Iris pigment epithelial cell (primary cell): ENCODE measurements at places on chromosomes 7 and 10.

DNA sequence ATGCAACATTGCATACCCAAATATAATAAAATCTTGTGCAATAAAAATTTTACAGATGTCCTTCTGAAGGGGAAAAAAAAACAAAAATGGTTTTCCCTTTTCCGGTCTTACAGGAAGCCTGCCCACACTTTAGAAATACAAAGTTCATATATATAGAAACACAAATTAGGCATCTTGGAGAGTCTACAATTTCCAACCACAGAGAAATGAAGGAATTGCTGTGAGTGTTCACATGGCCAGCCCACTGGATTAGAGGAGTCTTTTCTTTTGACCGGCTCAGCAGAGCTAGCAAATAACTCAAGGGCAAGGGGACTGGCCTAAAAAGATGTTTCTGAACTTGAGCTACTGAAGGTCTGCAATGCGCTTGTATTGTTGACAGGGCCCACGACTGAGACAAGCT is 92.4 kb downstream of the GLI3 start:
- DNase-seq: peak; percentile 78

DNA sequence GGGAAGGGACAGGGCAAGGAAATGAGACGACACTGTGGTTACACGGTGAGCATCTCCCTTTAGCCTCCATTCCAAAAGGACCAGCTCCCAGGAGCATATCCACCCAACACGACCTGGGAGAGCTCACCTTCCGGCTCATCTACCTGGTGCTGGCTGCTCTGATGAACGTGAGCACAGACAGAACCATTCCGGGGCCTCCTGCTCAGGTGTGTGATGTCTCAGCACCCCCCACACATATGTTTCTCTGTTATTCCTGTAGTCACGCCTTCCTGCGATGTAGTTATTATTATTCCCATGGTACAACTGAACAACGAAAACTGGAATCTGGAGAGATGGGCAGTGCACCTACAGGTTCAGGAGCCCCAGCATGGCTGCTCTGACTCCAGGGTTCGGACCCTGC is 20.5 kb upstream of the GPR26 start:
- DNase-seq: no peak

GRCh38 chr7:148337246-148337965 is 253.2 kb upstream of the C7orf33 start:
- no peak for DNase-seq

DNA sequence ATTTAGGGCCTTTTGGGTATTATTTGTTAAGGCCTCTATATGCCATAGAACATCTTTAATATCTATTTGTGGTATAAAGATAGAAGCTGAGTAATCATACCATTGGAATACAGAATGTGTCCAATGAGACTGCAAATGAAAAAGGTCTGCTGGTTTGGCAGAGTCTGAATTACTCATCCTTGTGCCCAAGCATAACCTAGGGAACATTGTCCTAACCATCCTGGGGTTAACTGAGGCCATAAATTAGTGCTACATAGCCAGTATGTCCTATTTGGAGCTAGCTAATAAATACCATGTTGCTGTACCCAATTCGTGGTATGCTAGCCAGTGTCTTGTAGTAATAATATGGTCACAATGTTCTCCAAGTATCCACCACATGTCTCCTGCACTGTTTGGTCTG is 117.1 kb downstream of the ANKRD26 start:
- DNase-seq: no peak

DNA sequence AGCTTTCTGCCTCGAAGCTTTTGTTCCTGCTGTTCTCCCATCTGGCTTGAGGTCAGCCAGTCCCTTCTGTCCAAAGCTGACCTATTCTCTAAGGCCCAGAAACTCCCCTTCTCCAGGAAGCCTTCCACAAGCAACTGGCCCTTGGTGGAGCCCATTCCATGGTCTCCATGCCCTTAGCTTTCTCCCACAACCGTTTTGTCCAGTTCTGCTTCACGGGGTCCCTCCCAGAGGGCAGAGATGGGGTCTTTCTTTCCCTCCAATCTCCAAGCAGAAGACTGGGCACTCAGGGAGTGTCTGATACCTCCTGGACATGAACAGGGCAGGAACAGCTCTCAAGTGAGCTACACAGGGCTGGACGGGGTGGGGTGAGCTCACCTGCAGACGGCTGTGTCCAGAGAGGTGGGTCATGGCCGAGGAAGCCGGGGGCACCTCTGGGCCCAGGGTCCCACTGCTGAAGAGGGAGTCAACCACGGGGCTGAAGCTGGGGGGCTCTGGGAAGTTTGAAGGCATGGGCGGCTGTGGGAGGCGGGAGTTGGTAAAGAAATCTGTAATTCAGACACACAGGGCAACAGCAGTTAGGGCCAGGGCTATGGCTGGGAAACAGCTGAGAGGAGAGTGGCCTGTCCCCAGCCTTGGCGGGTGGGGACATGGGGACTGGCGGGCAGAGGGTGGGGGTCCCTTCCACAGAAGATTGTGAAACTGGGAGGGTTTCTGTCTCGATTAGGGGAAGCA is 20.9 kb upstream of the TBL2 start:
- DNase-seq: no peak

DNA sequence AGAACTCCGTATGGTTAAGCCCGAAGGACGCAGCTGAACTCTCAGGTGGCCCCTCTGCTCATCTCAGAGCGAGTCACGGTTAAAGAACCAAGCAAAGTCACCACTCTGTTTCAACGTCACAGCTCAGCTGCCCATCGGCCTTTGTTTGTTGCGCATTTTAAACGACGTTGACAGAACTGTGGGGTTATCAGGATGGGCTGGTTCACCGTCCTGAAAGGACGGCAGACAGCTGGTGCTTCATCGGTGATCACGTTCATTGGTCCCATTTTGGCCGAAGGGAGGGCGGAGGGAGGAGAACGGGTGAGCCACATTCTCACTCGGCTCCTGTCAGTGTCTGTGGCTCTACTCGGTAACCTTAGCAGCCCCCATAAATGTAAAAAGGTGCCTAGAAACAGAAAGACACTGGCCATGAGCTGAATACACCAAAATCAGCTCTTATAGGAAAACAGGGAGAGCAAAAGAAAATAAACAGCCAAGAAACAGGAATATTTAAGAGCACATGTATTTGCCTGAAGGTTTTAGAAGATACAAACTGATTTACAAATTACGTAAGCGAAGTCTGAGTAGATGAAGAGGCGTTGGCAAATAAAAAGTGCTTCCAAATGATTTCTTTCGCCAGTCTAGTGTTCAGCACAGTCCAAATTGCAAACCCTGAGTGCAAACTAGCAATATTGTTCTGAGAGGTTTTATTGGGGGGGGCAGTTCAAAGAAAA is 8.4 kb downstream of the PRKAG2 start:
- DNase-seq: no peak

DNA sequence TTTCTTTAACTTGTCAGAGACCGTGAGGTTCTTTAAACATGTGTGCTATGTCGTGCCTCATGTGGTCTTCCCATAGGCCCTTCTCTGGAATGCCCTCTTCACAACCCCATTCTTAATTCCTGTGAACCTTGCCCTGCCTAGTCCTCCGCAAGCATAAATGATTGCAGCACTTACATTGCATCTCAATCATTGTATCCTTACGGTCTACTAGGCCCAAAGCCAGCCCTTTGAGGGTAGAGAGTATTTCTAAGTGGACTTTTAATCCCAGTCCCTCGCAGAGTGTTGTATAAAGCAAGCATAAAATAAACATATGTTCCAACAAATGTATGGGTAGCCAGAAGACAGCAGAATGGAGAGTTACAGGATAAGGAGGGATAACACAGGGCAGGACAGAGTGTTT is 92.1 kb upstream of the FAM133B start:
- peak; percentile 47 for DNase-seq

- DNase-seq: no peak
Observed at GRCh38 chr7:144404946-144405345, 1.5 kb upstream of the NOBOX start.

GRCh38 chr10:6045878-6046772 is 16.0 kb downstream of the IL2RA start:
- no peak for DNase-seq

- no peak for DNase-seq
Observed at GRCh38 chr7:82018226-82018625, 248.4 kb upstream of the HGF start.

DNA sequence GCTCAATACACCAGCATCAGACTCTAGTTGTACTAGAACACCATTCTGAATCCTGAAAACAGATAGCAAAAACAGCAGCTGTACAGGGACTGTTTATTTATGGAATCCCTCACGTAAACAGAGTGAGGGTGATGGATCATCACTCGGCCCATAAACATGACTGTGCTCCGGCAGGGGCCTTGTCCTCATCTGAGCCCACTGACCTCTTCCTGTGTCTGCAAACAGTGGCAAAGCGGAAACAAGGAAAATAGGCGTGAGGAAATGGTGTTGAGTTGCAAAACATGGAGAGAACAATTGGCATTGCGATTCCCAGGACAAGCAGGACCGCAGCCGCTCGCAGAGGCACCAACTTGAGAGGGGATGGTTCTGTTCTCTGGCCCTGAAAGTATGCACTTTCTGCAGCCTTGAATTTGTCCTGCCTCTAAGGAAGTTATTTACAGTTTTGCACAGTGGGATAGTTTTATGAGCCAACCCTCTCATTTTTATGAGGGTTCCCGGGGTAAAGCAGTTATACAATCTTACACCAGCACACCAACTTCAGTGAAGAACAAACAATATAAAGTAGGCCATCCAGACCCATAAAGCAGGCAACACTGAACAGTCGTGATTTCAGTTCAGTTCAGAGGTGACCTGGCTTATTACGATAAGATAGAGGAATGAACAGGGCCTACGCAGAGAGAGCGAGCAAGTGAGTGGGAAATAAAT is 248.0 kb upstream of the FZD8 start:
- DNase-seq: peak; percentile 18

GRCh38 chr10:29926693-29927048 is 132.7 kb downstream of the JCAD start:
- DNase-seq: peak; percentile 73

DNA sequence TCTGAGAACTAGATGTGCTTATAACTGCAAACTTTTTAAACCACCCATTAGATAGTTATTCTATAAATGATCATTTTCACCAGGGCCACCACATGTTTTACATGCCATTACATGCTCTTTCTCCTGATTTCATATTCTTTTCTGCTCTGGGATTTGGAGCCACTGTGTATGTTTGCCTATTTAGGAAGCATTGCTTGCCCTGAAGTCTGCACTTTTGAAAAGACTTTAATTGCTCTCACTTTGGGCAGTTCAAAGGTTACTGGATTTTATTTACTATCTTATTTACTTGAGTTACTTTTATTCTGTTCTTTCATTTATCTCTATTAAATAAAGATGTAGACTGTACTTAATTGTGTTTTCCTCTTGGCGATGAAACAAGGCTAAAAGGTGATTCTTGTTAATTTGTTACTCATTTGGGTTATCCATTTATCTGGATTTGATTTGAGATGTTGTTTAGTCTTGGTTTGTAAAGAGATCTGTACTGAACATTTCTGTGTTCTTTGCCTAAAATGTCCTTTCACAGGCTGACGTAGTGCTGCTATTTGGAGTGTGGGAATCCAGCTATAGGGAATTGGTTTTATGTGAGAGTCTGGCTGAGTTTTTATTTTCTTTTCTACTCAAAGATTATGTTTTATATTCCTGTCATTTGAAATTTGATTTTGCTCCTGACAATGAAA is 88.8 kb downstream of the SUGCT start:
- DNase-seq: peak; percentile 45
